ENCODE measurements at places on chromosomes 11 and 22. TPM values are rescaled to one million over a fixed set of nuclear protein-coding genes. Genes with fewer than 3 reads are reported as not detected.

Gene OR6A2
- under 0.01 TPM for total RNA-seq

Gene PGA5
- total RNA-seq = not detected

Gene TXNRD2
- 42.0 TPM for total RNA-seq

Gene ROBO4
- total RNA-seq = 181 TPM

Gene TPBGL
- not detected for total RNA-seq

Gene PATE4
- total RNA-seq = not detected

Gene KRTAP5-7
- total RNA-seq = 0.11 TPM

Gene SLC5A1
- total RNA-seq = 0.33 TPM

Gene NUCB2
- 47.9 TPM for total RNA-seq

Gene PANX1
- 25.2 TPM for total RNA-seq

Gene BTBD18
- not detected for total RNA-seq

Gene MAPK11
- 19.6 TPM for total RNA-seq

Gene ENTHD1
- total RNA-seq = not detected

Gene YPEL4
- total RNA-seq = 0.11 TPM

Gene FKBP2
- 71.8 TPM for total RNA-seq

Gene MICAL3
- 17.0 TPM for total RNA-seq

Gene RFPL2
- total RNA-seq = 0.09 TPM

Gene LGALS12
- not detected for total RNA-seq

Gene DKK3
- 305 TPM for total RNA-seq

Gene OR51I1
- not detected for total RNA-seq

Gene DDIAS
- 1.6 TPM for total RNA-seq

Gene EHF
- total RNA-seq = not detected

Gene YPEL1
- total RNA-seq = 4.0 TPM

Gene GP1BB
- total RNA-seq = 3.3 TPM

Gene OR8G5
- total RNA-seq = not detected

Gene ZNRF3
- total RNA-seq = 1.5 TPM

Gene OR8A1
- total RNA-seq = not detected

Gene NAALADL1
- 12.8 TPM for total RNA-seq

Gene OR8D1
- total RNA-seq = not detected

Gene OR51E2
- total RNA-seq = not detected

All from dermis lymphatic vessel endothelial cell (primary cell).